ENCODE measurements at places on chromosomes 1 and 21.

- no peak for DNase-seq
Observed at GRCh38 chr1:67752306-67752705, 67.3 kb downstream of the GADD45A start.

DNA sequence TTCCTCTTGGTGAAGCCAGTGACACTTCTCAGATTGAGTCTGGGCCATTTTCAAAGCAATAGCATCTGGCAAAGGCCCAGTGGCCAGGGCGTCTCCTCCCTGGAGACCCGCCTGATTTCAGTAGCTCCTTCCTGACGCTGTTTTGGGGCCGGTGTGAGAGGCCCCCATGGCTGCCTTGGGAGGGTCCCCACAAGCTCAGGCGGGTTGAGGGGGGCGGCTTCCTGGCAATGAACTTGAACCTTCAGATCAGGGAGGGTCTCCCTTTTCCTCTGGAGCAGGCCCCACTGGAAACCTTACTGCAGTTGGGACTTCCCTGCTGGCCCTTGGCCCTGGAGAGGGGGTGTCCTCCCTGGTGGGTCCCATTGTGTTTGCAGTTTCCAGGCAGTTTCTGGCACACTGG lies 121.2 kb downstream of the CRYAA start:
- no peak for DNase-seq

DNA sequence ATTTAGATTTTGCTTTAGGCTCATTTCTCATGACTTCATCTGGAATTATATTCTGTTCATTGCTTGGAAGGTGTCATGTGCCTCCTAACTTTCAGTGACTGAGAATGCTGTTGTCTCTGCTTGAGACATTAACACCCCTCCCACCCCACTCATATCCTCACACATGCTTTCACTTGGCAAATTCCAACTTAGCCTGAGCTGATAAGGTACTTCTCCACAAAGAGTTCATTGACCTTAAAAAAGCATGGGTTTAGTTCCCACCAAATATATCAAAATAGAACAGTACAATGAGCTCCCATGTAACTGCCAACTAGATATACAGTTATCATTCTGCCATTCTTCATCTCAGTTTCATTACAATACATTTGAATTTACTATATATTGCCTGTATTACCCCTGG lies 576.5 kb upstream of the ADGRL2 start:
- no peak for DNase-seq

- no peak for DNase-seq
Observed at GRCh38 chr1:184163674-184164465, 112.3 kb downstream of the TSEN15 start.

- no peak for DNase-seq
Observed at GRCh38 chr1:241097479-241097878, 259.5 kb downstream of the RGS7 start.

DNA sequence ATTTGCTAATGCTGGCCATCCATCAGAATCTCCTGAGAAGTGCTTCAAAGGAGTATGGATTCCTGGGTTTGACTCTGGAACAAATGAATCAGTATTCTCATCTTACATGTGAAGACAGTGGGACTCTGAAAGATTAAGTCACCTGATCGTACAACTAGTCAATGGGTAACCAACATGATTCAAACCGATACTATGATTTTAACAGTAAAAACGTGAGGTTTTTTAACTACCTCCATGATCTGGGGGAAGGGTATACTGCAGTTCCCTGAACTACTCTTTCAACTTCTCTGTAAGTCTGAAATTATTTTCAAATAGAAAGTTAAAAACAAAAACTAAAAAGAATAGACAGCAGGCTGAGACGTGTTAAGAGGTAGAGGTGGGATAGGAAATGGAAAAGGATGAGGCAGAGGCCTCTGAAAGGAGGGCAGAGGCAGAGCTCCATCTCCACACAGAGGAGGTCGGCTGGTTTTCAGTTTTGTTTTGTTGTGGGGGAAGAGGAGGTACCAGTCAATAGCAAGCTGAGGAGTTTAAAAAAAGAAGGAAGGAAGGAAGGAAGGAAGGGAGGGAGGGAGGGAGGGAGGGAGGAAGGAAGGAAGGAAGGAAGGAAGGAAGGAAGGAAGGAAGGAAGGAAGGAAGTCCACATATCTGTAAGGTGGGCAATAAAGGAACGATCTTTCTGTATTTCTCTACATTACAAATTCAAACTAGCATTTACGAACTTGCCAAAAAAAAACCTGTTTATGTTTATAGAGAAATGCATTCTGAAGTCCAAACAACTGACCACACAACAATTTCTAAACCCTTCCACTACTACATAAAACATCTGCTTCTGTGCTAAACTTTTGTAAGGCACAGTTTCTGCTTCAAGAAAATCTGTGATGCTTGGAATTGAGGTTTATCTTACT lies 213.1 kb downstream of the RERE start:
- peak; percentile 51 for DNase-seq

- DNase-seq, result no peak
Observed at GRCh38 chr1:61480273-61480935, 244.5 kb downstream of the TM2D1 start.

GRCh38 chr21:38503583-38503982 lies 5.3 kb upstream of the ERG start:
- no peak for DNase-seq

DNA sequence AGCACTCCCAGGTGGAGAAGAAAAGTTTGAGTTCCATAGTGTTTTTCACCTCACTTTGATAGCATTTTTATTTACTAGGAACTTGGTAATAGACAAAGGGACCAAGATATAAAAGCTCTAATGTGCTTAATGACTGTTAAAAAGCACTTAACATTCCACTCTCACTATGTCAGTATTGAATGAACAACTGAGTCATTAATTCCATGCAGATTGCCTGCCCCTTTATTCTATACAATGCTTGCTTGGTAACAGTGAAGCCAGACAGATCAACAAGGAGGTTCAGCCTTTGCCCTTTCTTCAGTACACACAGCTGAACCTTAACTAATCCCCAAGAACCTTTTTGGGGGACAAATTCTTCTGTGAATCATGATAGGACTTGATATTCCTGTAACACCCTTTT lies 425.5 kb downstream of the NUF2 start:
- no peak for DNase-seq

- DNase-seq, result no peak
Observed at GRCh38 chr1:64122588-64122987, 80.8 kb upstream of the UBE2U start.

DNA sequence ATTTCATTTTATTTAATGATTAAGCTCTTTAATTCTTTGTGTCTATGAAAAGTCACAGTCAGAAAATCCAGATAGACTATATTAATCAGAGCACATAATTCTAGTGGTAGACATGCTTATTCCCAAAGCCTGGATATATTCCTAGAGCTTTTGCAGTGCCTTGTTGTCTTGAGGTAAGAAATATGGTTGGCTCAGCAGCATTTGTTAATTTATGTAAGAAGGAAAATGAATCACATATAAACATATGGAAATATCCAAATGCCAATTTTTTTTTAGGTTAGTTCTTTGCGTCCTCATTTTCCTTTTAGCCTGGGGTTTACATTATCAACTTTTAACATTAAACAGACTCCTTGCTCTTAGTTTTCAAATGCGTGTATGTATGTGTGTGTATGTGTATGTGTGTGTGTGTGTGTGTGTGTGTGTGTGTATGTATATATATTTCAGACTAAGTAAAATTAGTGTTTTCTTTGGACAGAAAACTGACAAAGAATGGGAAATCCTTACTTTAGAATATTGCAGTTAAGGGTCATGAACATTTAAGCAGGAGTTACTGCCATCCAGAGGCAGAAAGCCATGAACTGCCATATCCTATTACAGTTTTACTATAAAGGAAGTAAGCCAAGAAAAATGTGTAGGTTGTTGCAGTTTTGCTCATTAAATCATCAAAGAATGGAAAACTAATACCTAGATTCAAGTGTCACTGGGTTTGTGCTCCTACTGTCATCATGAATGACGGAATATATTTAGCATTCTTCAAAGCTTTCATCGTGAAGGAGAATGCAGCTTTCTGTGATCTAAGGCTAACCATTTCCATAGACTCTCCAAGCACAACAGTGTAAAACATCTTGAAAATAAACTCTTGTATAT lies 477.1 kb upstream of the NR5A2 start:
- DNase-seq, result no peak

GRCh38 chr1:183688341-183689060 lies 35.4 kb upstream of the APOBEC4 start:
- DNase-seq, result no peak

DNA sequence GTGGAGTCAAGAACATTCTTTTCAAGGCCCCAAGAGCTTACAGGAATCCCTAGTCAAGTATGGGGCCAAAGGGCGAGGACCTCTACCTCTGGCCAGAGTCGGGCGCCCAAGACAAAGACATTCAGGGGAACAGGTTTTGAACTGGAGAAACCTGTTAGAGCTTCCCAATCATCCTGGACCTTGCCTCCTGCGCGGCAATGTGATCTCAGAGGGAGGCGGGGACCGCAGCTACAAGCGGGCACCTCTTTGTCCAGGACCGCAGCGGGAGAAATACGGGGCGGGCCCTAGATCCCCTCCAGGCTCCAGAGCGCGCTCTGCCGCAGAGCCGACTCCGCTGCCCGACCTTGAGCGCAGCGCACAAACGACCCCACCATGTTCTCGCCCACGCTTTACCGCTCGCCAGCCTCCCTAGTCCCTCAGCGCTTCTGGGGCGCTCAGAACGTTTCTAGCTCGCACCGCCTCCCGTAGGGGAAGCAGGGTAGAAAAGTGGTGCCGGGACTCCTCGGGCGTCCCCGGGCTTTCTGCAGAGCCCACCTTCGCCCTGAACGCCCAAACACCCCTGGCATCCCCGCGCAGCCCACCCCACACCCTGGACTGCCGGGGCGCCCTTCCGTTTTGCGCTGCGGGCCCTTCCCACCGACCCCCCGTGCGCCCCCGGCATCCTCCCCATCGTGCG lies 28.1 kb downstream of the RABIF start:
- no peak for DNase-seq

DNA sequence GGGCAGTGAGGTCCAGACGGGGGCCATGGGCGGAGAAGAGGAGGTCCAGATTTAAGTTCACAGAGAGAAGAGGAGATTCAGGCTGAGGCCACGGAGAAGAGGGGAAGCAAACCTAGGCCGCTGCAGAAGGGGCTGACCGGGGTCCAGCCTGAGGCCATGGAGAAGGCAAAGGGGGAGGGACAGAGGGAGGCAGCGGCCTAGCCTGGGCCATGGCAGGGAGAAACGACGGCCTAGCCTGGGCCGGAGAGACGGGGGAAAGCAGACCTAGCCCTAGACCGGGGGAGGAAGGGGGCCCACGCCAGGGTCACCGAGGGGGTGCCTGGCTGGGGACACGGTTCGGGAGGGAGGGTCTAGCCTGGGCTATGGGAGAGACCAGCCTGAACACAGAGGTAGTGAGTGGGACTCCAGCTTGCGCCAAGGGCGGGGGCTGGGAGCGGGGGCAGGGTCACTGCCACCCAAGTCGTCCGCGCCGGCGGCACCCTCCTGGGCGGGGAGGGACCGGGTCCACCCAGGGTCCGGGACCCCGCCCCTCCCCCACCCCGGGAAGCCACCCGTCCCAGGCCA lies 459 bp downstream of the CAPZB start:
- DNase-seq, result no peak

GRCh38 chr1:22349362-22350043 lies 102.1 kb upstream of the ZBTB40 start:
- DNase-seq, result no peak

- no peak for DNase-seq
Observed at GRCh38 chr1:21933397-21934248, 3.5 kb downstream of the HSPG2 start.
